ENCODE measurements at places on chromosomes 2 and 18.

DNA sequence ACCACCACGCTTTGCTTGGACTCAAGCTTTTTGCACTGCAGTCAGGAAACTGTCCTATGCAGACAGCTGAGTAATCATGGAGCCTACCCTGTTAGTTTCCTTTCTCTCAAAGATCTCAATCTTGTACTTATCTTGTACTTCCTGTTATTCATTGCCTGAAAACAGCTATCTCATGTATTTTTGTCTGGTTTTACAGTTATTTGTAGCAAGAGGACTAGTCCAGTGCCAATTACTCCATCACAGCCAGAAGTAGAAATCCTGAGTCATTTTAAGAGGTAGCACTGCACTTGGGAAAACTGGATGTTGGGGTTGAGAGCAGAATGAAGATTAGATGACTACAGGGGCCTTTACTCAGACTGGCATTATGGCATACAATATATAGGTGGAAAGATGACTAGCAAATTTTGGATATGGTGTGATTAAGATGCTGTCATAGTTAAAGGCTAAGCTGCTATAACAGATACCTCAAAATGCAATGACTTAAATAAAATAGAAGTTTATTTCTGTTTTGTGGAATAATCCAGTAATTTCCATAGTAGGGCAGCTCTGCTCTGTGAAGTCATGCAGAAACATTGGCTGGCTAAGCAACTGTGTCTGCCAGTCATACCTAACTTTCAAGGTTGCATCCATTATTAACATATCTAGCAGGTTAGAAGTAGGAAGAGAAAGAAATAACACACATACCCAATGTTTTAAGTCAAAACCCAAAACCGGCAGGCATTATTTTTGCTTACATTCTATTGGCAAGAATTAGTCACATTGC lies 21.1 kb upstream of the CHMP3 start:
- DNase-seq = no peak

DNA sequence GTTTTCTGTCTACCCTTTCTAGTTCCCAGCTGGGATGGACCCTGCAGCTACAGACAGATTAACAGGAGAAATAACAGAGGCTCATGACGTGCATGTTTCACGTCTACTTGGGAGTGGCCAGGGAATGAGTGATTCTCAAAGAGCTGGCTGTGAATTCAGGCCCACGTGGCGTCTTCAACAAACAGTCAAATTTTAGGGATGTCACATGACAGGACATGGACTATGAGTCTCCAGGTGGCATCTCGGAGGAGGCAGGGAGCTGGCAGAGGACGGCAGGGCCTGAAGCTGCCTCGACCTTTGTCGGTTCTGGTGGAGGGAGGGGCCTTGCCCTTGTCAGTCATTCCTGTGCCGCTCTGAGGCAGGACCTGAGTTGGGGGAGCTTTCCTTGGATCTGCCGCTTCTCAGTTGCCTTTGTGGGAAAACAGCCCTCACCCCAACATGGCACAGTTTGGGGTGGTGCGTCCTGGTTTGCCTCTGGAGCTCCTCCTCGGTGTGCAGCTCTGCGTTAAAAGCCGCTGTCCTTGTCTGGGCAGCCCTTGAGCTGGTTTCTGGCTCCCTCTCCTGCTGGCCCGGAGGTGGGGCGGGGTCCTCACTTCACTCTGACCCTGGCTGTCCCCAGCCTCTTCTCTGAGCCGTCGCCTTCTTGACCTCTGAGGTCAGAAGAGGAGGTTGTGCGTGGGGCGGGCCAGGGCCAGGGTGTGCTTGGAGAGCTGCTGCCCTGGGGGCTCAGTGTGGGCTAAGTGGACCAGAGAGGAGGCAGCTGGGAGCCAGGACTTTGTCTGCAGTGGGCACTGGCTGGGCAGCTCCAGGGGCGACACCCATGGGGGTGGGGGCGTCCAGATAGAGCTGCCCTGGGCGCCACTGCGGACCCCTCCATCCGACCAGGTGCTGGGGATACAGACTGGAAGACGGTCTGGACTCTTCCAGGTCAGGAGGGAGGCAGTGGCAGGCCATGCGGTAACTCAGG lies 12.1 kb upstream of the GAL3ST2 start:
- DNase-seq = no peak

- DNase-seq = no peak
These were observed 3.2 kb downstream of the EHBP1 start for GRCh38 chr2:62708751-62709150.

- DNase-seq = no peak
These were observed 76.8 kb upstream of the EPC2 start for GRCh38 chr2:148567716-148568115.

GRCh38 chr2:164243315-164243714 lies 378.0 kb downstream of the GRB14 start:
- DNase-seq = no peak

- DNase-seq = no peak
These were observed 249.4 kb upstream of the SLC14A2 start for GRCh38 chr18:45365835-45366234.

GRCh38 chr2:197958592-197959150 lies 154.3 kb downstream of the PLCL1 start:
- DNase-seq = no peak

- DNase-seq = no peak
These were observed 2.8 kb upstream of the ZNF236 start for GRCh38 chr18:76819411-76820136.

DNA sequence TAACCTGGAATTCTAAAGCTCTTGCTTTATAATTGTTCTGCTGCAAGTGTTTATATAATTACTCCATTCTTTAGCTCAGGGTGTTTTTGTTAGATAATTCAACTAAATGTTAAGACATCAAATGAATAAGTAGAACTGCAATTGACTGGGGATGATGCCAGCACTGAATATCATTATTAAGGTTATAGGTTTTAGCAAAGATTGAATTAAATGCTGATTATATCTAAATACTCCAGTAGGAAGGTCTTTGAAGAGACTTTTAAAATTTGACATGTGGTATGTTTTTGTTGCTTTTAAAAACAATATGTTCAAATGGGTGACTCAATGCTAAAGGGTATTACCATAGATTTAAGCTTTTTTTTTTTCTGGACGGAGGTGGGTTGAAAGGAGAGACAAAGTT lies 170.1 kb upstream of the THUMPD2 start:
- DNase-seq = no peak

DNA sequence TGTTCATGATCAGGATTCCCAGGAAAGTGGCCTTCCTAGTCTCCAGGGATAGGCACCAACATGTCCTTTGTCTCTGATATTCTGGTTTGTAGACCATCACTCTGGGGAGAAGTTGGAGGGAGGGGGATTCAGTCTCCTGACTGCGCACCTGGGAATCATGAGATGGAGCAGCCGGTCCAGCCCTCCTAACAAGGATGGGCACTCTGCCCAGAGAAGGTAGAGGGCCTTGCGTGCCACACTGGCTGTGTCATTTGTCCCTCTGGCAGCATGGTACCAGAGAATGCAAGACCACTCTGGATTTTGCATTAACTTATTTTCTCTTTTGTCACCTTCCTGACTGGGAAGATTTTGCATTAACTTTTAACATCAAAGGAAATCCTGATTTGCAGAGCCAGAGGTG lies 75.2 kb upstream of the EML6 start:
- no peak for DNase-seq

- DNase-seq = no peak
These were observed 352.0 kb downstream of the THSD7B start for GRCh38 chr2:137117385-137117784.

GRCh38 chr2:220496513-220496912 lies 869.1 kb downstream of the SLC4A3 start:
- no peak for DNase-seq

DNA sequence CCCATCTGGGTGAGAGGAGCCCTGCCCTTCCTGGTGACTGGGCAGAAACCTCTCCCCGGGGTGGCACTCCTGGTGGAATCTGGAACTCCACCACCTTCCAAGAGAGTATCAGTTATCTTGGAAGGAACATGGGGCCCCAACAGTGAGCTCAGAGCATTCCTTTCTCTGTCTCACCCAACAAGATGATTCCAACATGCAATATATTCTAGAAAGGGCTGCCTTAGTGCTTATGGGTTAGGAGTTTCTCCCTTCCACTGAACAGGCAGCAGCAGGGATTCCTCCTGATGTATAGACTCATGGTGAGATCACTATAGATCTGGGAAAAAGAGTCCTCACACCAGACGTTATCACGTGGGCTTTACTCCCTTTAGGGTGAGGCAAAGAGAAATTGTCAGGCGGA lies 147.1 kb downstream of the COL4A4 start:
- no peak for DNase-seq

DNA sequence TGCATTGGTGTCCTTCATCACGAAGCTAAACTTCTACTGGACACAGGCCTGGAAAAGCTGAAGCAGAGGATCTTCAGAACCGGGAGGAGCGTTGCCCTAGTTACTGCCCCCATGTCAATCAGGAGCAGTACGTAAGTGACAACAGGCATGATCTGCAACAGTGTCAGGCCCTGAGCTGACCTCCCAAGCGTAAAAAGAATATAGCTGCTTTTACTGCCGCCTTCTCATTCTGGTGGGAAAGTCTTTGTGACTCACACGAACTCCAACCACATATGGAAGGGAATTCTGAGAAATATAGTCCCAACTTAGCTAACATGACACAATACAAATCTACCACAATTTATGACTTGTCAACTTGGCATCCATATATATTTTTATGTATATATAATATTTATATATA lies 1007.7 kb upstream of the CDH2 start:
- DNase-seq = no peak

DNA sequence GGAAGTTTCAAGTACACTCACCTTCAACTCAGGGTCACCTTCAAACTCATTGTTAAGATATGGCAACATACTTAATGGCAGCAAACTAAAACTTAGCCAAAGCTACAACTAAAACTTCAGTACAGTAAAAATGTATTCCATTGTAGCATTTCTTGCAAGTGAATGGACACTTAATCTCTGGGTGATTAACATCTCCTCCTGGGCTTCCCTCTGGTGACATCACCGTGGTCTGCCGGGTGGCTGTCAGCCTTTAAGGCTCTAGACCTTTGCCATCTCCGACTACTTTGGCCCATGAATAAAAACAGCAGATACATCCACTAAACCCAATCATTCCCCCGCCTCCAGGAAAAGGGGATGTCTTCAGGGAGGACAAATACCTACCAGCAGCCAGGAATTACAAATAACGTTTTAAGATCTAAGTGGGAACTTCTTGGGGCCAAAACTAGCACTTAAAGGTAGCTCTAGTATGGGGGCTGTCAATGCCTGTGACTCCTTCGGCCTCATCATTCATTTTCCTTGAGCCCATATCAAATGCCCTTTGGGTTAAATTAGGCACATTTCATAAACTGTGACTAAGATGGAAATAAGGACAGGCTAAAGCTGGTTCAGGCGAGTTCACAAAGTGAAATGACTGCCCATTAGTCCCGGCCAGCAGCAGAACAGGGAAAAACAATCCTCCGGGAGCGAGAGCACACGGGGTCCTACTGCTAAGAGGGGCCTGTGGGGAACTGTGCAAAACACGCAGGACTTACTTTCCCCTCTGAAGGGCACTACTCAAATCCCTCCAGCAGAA lies 1.1 kb downstream of the TFCP2L1 start:
- DNase-seq = no peak

GRCh38 chr2:212709280-212709679 lies 170.7 kb upstream of the ERBB4 start:
- DNase-seq = no peak

DNA sequence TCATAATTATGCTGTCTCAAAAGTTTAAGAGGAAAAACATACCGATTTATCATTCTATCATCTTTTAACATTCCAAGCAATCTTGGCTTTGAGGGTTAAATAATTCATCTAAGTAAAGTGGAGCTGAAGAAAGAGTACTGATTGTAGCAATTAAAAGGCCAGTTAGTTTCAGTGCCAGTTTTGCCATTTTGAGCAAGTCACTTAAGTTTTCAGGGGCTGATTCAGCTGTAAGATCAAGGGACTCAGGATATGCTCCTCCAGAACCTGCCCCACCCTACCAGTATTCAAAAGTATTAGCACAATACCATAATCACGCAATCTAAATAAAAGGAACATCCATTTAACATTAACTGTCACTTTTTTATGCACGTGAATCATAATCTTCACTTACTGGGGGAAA lies 1.9 kb downstream of the SS18 start:
- DNase-seq = no peak

GRCh38 chr2:20178249-20178607 lies 46.7 kb downstream of the SDC1 start:
- DNase-seq = no peak

GRCh38 chr2:67840460-67841068 lies 222.2 kb downstream of the C1D start:
- DNase-seq = peak; percentile 5

DNA sequence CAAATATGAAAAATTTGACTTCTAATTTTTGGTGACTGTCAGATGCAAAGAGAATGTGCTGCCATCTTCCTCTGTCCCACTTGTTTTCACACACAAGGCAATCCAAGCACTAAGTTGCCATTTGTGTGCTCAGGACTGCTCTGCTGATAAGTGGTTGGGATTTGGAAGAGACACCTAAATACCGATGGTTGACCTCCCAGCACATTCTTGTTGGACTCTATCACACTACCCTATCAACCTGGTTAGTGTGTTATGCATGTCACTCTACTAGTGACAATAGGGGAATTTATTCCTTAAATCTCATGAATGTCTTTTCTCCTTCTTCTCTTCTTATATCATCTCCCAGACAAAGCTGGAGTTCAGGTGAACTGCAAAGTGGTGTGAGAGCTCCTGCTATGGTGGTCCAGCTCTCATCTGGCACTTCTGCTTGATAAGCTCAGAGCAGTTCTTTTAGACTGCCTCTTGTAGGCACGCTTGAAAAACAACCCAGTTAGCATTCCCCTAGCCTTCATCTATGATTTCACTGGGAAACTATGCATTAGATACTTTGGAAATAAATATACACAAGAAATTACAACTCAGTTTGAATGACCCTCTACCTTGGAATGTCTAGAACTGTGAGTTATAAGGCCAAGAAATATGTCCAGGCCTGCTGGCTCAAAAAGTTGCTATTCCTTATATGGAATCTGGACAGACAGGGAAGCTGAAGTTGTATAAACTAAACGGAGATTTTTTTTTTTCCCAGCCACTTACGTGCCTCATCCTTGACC lies 404.8 kb downstream of the MEIS1 start:
- DNase-seq = no peak

DNA sequence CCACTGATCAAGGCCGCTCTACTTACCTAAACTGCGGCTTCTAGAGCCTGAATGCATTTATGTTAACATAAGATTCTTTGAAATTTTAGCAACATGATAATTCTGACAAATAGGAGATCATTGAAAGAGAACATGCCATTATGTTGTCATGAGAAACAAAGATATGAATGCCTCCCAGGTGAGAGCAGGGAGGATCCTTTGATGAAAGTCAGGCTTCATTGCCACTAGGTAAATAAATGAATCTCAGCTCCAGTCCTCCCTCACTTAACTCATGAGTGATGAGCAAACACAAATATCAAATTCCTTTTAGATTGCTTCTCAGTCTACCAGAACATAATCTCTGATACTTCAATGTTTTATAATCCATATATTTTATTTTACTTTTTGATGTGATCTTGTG lies 463.2 kb upstream of the CDH7 start:
- no peak for DNase-seq

DNA sequence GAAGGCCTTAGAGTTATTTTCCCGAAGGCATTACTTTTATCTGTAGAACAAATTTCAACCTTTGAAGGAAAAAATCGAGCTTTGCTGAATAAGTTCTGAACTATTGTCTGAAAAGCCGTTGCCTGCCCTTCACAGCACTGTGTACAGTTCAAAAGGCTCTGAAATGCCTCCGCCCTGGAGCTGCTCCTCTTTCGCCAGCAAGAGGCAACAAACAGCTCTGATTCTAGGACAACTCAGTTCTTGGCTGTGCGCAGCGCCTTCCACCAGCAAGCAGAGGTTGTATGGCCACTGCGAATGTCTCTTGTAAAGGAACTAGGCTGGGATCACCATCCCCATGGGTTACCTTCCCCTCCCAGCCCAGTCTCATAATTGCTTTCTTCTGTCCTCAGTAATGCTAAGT lies 308.5 kb downstream of the GBX2 start:
- DNase-seq = no peak

Data from stimulated activated CD4-positive, alpha-beta T cell treated with anti-CD3 and anti-CD28 coated beads, TNF-alpha, amount 100 ng/mL, for 24 hours (primary cell).